ENCODE measurements at places on chromosomes 2 and 18.

DNA sequence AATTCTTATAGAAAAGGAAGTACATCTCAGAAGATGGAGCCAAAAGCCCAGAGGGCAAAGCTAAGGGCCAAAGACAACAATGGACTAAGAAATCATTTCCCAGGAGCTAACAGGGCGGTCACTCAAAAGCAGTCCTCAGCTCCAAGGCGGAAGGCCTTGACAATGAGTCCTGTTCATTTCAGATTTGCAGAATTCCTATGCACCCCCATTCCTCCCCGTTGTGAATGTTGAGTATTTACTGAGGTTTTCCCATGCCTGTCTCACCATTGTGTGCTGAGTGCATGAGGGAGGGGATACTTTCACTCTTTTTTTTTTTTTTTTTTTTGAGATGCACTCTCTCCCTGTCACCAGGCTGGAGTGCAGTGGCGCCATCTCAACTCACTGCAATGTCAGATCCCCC is 18.8 kb upstream of the DTNB start:
- no peak overlapping the region for H3K4me3 ChIP-seq
- no peak overlapping the region for H3K27ac ChIP-seq
- no peak for DNase-seq
- H3K4me1 ChIP-seq = no peaks in the 10 kb centered on the region

- H3K27ac ChIP-seq = no peak overlapping the region
- H3K27me3 ChIP-seq = no peaks in the 10 kb centered on the region
- H3K4me3 ChIP-seq = no peak overlapping the region
- DNase-seq = no peak
These were observed 8.5 kb downstream of the AGAP1 start for GRCh38 chr2:235502336-235502735.

DNA sequence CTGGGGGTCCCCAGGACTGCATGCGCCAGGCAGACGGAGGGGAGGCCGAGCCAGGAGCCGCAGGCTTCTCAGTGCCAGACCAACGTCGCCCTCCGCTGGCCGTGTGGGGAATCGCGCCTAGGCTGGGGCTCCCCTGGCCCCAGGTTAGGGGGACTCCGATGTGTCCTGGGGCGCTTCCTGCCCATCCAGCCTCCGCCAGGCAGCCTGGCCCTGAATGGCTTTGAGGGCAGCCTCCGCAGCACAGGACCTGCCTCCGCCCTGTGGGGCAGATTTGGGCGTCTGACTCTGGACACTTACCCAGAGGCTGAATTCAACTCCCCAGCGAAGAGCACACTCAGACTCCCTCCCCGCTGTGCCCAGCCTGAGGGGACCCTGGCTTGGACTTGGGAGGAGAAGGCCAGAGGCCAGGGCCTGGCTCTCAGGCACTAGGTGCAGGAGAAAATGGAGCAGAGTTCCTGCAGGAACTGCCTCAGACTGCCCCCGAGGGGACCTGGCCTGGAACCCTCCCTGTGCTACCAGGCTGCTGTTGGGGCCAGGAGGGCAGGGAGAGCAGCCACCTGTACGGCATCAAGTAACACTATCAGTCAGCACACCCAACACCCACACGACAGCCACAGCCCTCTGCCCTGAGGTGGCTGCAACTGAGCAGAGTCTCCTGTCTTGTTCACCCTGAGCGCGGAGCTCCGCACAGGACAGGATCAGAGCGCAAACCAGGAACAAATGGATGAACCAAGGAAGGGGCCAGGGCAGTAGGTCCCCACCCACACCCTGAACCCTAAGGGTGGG is 597 bp upstream of the TEKT4 start:
- H3K27ac ChIP-seq = no peak overlapping the region
- H3K36me3 ChIP-seq = no peaks in the 10 kb centered on the region
- DNase-seq = no peak
- H3K27me3 ChIP-seq = no peaks in the 10 kb centered on the region
- no peak overlapping the region for H3K4me3 ChIP-seq

DNA sequence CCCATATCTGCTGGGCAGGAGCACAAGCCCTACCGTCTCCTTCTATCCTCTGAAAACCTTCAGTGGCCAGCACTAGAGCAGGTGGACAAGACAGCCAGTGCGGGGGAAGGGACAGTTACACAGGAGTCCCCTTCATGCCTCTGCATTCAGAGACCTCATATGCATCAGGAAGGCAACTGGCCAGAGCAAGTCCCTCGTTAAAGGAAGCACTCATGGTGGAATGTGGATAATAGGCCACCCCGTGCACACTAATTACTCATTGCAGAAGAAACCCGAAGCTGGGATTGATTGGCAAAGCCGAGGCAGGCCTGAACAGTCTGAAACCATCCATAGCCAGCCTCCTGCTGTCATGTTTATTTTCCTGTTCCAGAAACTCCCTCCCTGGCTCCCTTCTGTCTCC is 11.2 kb downstream of the KIAA2012 start:
- H3K27ac ChIP-seq = no peak overlapping the region
- H3K27me3 ChIP-seq = no peaks in the 10 kb centered on the region
- no peak overlapping the region for H3K4me3 ChIP-seq
- no peaks in the 10 kb centered on the region for H3K4me1 ChIP-seq
- H3K36me3 ChIP-seq = no peaks in the 10 kb centered on the region

GRCh38 chr2:99787769-99788382 is 298.1 kb upstream of the REV1 start:
- no peaks in the 10 kb centered on the region for H3K36me3 ChIP-seq
- H3K4me1 ChIP-seq = no peaks in the 10 kb centered on the region
- no peak overlapping the region for H3K27ac ChIP-seq
- no peaks in the 10 kb centered on the region for H3K27me3 ChIP-seq
- no peak overlapping the region for H3K4me3 ChIP-seq
- no peak for DNase-seq

DNA sequence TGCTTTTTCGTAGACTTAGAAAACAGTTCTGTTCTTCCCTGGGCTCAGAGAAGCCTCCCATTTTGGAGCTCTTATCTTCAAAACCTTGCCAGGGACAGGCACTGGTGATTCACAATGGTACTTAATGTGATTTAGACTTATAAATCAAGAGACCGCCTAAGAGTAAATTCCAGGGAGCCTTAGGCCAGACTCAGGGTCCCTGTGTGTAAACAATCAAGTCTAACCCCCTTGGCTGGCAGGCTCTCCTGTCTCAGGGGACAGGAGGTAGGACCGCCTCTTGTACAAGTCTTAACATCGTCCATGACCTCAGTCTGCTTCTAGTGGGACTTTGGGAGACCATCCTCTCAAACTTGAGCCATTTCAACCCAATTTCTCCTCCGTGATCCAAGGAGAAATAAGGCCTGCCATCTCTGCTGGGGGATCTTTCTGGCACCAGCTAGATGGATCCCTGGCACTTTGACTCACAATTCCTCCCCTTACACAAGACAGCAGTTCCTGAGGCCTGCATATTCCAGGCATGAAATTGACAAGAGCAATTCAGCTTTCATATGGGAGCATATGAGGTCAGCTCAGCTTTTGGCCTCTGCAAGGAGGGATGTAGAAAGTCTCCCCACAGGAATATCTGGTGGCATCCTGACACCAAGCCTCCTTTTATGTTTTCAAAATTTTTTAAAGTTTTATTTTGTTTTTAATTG is 487.0 kb downstream of the TNS1 start:
- H3K36me3 ChIP-seq = no peaks in the 10 kb centered on the region
- no peak overlapping the region for H3K27ac ChIP-seq
- no peaks in the 10 kb centered on the region for H3K27me3 ChIP-seq
- H3K4me3 ChIP-seq = no peak overlapping the region
- H3K4me1 ChIP-seq = peaks cover 8% of the 10 kb centered on the region

GRCh38 chr2:42755191-42755880 is 8.6 kb downstream of the OXER1 start:
- H3K27ac ChIP-seq = no peak overlapping the region

- peak; percentile 88 for DNase-seq
- H3K4me3 ChIP-seq = no peak overlapping the region
- no peak overlapping the region for H3K27ac ChIP-seq
These were observed 169.2 kb downstream of the TRIM43 start for GRCh38 chr2:95760806-95761525.

- H3K4me1 ChIP-seq = no peaks in the 10 kb centered on the region
- H3K4me3 ChIP-seq = no peak overlapping the region
These were observed 62.3 kb upstream of the SPAG16 start for GRCh38 chr2:213221957-213222356.

- no peaks in the 10 kb centered on the region for H3K27me3 ChIP-seq
- no peak overlapping the region for H3K27ac ChIP-seq
- no peak for DNase-seq
- no peak overlapping the region for H3K4me3 ChIP-seq
- H3K4me1 ChIP-seq = no peaks in the 10 kb centered on the region
These were observed 89.5 kb upstream of the ALKAL2 start for GRCh38 chr2:377414-377813.

DNA sequence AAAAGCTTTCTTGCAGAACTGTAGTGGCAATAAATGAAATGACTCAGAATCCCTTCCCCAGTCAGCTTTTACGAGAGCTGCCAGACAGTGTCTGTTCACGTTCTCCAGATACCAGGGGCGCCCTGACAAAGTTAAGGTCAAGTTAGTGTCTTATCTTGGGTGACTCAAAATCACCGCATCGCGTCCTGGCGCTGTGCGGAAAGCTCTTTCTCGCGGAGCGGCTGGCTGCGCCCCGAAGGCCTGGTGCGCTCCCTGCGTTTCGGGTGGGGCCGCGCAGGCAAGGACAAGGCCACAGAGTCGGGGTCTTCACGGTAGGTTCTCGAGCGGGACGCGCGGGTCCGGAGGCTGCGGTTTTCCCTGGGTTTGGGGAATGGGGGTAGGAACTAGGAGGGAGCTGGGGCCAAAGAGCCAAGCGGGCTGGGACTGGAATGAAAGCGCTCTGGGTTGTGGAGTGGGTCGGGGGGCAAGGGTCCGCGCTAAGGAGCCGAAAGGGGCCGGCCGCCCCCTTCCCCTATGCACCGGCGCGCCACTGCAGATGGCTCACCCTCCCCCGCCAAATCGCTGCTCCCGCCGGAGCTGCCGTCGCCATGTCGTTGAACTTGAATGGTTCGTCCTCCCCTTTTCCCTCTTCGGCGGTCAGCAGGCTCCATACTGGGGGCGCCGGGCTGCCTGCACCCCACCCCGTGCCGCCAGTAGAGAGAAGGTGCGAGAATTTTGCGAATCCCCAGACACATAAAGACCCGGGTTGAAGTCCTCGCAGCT is 2.6 kb upstream of the HOXD11 start:
- no peak for DNase-seq
- no peaks in the 10 kb centered on the region for H3K4me1 ChIP-seq
- H3K36me3 ChIP-seq = no peaks in the 10 kb centered on the region
- no peak overlapping the region for H3K27ac ChIP-seq

DNA sequence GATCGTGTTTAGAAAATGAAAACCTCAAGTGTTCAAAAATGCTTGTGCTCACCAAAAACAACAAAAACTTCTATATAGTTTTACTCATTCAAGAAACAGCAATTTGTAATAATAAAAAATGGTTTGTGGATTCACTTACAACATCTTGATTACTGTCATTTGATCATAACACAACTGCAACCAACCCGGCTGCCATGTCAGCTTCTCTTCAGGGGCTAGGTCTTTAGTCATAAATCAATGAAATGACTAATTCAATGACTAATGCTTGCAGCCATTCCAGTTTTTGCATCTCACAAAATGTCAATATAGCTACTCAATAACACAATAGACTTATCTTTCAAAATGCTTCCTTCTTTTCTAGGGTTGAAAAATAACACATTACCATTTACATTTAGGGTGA is 128.0 kb downstream of the OLA1 start:
- peaks cover 12% of the 10 kb centered on the region for H3K4me1 ChIP-seq
- H3K4me3 ChIP-seq = no peak overlapping the region
- no peaks in the 10 kb centered on the region for H3K36me3 ChIP-seq
- peak; percentile 31 for DNase-seq

DNA sequence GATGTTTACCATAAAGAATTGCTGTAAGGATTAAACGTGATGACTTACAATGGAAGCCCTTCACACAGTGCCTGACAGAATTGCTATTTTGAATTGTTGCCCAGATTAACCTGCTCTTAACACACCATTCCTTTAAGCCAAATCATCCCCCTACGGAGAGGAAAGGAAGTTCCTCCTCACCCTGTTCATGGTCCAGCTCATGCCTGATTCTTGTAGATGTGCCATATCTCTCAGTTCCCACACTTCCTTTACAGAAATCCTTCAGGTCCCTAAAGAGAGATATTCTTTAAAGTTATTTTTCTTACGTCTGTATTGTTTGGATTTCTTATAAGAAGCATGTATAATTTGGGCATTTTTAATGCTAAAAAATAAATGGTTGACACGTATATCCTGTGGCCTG is 127.5 kb upstream of the DAPL1 start:
- H3K27ac ChIP-seq = peak overlapping the region; percentile 34
- no peak overlapping the region for H3K4me3 ChIP-seq
- peaks cover 24% of the 10 kb centered on the region for H3K4me1 ChIP-seq
- H3K36me3 ChIP-seq = peaks cover 12% of the 10 kb centered on the region
- DNase-seq = peak; percentile 94

DNA sequence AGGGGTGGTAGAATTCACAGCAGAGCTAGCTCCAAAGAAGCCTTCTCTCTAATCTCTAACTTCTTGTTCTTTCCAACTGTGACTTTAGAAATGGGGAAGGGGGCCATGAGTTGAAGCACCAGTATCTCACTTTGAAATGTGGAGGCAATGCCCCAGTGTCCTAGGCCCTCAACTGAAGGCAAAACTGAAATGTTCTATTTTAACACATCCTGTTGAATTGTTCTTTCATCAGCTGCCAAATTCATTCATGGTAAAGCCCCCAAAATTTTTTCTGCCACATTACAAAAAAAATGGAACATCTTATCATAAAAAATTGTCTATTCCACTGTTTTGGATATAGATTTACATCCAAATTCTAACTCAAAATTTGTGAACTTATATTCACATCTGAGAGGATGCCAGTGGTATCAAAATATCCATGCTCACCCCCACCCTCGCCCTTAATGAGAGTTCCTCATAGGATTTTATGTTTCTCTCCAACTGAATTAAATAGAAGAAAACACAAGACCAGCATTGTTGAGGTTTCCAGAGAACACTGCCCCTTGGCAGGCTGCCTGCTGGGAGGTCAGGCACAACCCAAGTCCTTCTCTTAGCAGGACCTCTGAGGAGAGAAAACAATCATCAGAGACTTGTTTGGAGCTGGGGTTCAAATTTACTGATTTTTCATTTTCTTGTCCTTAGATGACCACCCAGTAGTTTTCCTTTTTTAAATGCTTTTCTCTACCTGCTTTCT is 147.4 kb upstream of the PGAP1 start:
- no peaks in the 10 kb centered on the region for H3K4me1 ChIP-seq
- H3K36me3 ChIP-seq = no peaks in the 10 kb centered on the region
- no peak overlapping the region for H3K27ac ChIP-seq
- H3K27me3 ChIP-seq = no peaks in the 10 kb centered on the region
- peak; percentile 72 for DNase-seq

DNA sequence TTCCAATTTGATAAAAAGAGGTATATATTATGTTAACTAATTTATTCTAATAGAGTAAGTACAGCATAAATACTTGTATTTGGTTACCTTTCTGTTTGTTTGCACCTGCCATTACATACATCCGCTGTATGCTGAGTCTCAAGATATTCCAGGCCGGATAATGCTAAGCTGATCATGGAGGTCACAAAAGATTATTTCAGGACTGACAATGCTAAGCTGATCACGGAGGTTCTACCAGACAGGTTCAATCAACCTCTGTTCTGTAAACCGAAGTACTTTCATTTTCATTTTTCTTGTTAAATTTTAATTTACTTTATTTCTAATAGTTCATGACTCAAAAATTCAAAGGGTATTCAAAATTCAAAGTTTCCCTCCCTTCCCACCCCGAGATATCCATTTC is 31.1 kb downstream of the PNO1 start:
- H3K36me3 ChIP-seq = no peaks in the 10 kb centered on the region
- no peak overlapping the region for H3K27ac ChIP-seq
- DNase-seq = no peak
- H3K27me3 ChIP-seq = no peaks in the 10 kb centered on the region
- no peak overlapping the region for H3K4me3 ChIP-seq

- no peak overlapping the region for H3K27ac ChIP-seq
- no peak overlapping the region for H3K4me3 ChIP-seq
- H3K36me3 ChIP-seq = no peaks in the 10 kb centered on the region
- no peak for DNase-seq
- H3K4me1 ChIP-seq = no peaks in the 10 kb centered on the region
- H3K27me3 ChIP-seq = no peaks in the 10 kb centered on the region
These were observed 360.1 kb upstream of the RND3 start for GRCh38 chr2:150847578-150847977.
